ENCODE measurements at places on chromosomes 12 and 14. TPM values are rescaled to one million over a fixed set of nuclear protein-coding genes. Genes with fewer than 3 reads are reported as not detected.

GRCh38 chr12:130868412-130868811 is 3.5 kb upstream of the RAN start:
- DNase-seq, result no peak

DNA sequence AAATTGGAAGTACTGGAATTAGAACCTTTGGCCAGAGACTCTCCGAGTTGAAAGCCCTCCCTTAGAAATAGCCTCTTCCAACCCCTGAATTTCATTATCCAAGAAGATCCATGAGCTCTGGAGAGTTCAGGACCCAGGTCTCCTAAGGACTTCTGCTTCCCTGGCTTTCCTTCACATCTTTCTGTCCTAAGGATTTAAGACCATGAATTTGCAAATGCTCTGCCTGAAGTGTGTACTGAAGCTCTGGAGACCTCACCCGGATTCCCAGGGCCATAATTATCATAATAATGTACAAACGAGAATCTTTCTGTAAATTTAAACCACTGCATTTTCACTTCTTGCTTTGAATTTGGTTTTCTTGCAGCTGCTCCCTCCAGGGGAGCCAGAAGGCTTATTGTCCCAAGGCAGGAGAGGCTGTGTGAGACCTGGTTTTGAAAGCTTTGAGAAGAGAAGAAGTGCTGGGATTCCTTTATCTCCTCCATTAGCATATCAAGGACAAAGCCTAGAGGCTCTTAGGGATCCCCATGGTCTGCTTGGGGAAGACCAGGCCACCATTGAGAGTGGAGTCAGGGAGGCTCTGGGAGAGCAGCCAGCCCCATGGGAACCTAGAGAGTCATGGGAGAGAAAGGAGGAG is 41.1 kb downstream of the GLRX5 start:
- DNase-seq, result no peak

DNA sequence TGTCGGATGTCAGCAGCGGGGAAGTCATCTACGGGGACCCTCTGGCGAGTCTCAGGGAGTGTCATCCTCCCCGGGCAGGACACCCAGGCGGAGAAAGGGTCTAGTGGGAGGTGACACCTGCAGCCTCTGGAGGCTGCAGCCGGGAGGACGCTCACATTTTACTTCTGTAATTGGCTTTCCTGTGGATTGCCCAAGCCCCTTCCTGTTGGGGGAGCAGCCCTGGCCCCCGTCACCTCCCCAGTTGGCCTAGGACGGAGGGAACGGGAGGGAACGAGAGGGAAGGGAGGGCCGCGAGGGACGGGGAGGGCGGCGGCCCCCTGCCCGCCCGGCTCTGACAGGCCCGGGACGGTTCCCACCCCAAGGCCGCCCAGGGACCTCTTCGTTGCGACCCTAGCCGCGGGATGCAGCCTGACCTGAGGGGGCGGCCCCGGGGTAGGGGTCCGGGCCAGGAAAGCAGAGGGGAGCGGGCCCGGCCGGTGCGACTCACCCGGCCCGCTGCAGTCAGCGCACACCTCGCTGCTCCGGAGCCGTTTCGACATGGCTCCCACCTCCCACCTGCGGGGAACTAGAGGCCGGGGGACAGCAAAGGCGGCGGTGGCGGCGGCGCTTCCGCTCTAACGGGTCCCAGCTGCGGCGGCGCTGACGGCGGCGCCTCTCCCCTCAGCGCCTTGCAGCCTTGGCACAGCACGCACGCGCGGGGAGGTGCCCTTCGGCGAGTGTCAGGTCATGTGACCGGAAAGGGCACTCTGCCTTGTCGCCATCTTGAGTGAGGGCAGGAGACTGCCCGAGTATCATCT is at the start of gene GIT2:
Gene GIT2, minus strand, starts transcription at position 683 of the 797 bp plus-strand sequence. Its CDS starts 144 bp downstream, at position 539.
- peak; percentile 86 for DNase-seq

DNA sequence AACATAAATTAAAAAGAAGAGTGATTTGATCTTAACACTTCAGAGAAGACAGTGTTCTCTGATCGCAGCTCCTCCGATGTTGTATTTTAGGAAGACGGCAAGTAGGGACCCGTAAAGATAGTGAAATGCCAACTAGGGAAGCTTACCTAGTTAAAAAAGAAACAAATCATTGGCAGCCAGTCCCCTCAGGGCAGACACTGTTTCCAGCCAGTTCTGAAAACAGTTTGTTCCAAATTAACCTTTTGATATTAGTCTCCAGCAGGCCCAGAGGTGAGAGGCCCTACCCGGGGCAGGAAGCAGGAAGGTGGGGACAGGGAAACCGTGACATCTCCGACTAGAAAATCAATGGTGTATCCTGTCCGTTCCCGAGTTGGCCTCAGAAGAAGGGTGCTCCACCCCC is 56.0 kb downstream of the KSR2 start:
- no peak for DNase-seq

DNA sequence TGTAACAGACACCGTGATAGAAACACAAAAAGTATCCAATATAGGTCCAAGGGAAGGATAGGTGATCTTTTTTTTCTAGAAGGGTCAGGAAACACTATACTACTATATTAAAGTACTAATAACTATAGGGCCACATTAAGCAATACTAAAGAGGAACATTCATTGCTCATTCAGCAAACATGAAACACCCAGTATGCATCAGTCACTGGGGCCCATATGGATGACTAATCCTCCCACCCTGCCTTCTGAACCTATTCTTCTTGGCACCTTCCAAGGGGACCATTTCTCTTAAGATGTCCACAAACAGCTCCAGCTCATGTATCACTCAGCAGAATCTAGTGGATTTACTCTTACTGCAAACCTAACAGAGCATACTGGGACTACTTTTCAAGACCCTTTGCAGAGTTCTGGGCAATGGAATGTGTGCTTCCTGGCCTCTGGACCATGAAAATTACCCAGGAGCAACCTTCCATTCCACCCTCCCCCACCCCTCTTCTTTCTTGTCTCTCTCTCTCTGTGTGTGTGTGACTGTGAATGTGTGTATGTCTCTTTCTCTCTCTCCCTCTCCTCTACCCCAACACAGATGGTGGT is 187.9 kb downstream of the EPS8 start:
- DNase-seq, result no peak

- DNase-seq, result no peak
Measured at GRCh38 chr12:124795081-124795948, 68.3 kb downstream of the SCARB1 start.

GRCh38 chr12:14264316-14264715 is 101.2 kb upstream of the ATF7IP start:
- DNase-seq, result no peak

DNA sequence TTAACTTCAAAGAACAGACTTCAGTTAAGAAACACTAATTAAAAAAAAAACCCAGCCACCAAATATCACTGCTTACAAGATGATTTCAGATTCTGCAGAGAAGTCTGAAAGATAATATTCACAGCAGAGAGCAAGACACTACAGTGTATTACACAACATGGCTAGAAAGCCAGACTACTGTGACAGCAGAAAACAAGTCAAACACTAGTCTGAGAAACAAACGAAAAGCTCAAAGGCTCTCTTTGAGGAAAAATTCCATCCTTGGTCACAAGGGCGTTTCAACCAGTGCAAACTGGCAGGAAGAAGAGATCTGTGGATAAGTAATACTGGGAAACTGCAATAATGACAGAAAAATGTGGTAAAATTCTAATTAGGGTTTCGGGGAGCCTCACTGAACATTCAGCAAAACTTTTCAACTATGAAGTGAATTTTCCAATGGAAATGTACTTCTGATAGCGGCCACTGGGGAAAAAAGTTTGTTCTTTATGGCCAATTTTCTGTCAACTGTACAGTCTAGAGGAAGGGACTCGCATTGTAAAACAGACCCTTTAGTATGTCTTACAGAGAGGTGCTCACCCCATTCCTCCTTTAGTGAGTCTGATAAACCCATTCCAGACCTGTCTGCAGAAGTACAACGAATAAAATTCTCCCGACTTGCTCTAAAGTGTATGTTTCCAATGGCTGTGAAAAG is 50.4 kb downstream of the ACADS start:
- DNase-seq, result no peak

DNA sequence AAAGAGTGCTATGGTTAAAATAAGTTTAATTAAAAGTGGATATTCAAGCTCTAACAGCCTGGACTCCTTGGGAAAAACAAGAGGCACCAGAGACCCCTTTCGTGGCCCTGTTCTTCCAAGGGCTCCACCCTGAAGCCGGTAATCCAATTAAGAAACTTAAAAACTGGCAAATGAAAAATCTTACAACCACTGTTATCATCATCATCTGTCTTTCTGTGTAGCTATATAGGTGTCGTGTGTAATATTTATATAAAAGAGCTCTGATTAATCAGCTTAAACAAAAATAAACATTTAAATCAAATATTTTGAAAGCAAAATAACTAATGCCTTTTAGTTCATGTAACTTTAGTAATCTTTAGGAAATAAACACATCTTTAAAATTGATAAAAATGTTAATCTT is 4.5 kb downstream of the ATF1 start:
- DNase-seq, result no peak

- no peak for DNase-seq
Measured at GRCh38 chr12:19778797-19779196, 339.5 kb downstream of the AEBP2 start.

DNA sequence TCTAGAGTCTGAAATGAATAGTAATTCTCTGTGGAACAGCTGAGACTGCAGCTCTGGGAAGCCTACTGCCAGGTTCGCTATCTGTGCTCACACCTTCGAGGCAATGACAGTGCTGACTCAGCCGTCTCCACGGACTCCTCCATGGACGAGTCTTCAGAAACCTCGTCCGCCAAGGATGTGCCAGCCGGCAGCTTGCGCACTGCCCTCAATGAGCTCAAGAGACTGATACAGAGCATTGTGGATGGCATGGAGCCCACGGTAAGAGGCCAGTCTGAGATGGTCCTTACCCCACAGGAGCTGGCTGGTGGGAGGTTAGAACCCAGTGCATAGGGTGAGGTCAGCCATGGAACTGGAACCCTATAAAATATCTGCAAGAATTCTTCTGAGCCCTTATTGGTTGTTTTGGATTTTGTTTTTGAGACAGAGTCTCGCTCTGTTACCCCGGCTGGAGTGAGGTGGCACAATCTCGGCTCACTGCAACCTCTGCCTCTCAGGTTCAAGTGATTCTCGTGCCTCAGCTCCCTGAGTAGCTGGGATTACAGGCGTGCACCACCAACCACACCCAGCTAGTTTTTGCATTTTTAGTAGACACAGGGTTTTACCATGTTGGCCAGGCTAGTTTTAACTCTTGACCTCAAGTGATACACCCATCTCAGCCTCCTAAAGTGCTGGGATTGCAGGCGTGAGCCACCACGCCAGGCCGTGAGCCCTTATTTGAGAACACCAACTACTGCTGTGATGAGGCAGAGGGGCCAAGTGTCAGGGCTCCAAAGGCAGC is 43.9 kb downstream of the RAB35 start:
- no peak for DNase-seq

DNA sequence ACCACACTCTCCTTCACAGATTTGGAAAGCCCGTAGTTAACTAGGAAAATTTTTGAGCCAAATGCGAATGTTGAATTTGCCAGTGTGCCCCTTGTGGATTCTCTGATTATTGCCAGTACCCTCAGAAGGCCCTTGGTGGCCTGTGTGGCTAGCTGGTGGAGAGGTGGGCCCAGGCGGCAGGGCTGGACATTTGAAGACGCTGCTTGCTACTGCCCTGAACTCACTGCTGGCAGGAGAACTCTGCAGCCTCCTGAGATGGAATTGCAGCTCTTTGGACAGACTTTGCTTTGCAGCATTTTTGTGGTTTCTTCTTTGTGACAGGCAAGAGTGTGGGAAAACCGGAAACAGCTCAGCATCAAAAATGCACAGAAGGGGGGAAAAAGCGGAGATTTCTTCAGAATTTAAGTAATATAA is 97.6 kb downstream of the TGFB3 start:
- DNase-seq, result no peak

DNA sequence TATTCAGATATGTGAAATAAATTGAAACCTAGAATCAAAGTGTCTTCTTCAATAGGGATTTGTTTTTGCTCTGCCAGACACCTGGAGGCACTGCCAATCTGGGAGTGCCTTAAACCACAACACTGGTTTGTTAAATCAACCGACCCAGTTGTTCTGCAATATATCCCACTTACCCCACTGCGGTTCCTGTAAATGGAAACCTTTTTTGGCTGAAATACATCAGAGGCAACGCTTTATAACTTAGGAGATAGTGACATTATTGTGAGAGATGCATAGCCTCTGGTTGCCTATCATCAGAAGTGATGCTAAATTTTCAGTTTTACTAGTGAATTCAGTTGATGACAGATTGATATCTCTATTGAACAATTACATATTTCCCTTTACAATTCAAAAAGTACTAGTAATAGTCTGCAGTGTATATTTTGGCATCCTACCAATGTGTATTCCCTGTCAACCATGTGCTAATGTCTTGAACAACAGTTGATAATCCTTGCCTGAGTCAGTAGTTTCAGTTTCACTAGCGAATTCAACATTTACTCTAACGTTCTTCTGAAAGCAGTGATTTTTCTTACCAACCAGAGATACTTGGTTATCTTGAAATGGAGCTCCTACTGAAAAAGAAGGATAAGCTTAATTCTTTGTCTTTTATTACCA is 30.5 kb downstream of the PPP2R5C start:
- no peak for DNase-seq

GRCh38 chr12:50637870-50638481 is 125.9 kb upstream of the ATF1 start:
- peak; percentile 87 for DNase-seq

- no peak for DNase-seq
Measured at GRCh38 chr12:57012600-57013465, 3.5 kb downstream of the TAC3 start.

GRCh38 chr12:111314953-111315539 is 53.8 kb downstream of the PHETA1 start:
- DNase-seq, result no peak

DNA sequence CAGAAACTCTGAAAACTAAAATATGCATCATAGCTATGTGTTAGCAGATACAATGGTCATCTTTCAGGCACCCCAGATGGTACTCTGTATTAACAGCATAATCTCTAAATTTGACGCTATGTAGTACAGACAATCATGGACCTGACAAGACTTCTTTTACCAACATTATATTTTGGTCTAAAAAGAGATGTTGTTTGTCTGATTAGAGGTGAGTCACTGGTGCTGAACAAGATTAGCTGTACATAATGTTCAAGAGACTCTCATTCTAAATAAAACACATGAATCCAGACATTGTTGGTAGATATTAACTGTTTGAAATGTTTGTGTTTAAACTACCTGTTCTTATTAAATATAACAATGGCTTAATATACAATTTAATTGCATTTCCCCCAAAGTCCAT is 146.4 kb upstream of the LMNTD1 start:
- DNase-seq, result no peak

- peak; percentile 76 for DNase-seq
Measured at GRCh38 chr12:132610051-132610759, at the start of gene LRCOL1. TSS of gene LRCOL1 (minus strand) at chr12:132610582. CDS start at chr12:132606251, 4,331 bp downstream.

Gene LALBA
- total RNA-seq, result not detected

Gene SMCO2
- total RNA-seq, result 0.99 TPM

Gene SLC25A21
- 0.99 TPM for total RNA-seq

Gene TUNAR
- total RNA-seq, result 9.6 TPM

Gene HSPA2
- 50.0 TPM for total RNA-seq

Gene HPD
- total RNA-seq, result 0.30 TPM

Gene PPM1H
- total RNA-seq, result 35.8 TPM

Gene C1QL4
- 3.8 TPM for total RNA-seq

Gene PLEKHG7
- total RNA-seq, result not detected

Gene OR6C2
- not detected for total RNA-seq

Gene KLHDC1
- total RNA-seq, result 14.9 TPM
